Lung (tissue), 17 donors: ENCODE measurements at places on chromosomes 1 and 21. TPM values are rescaled to one million over a fixed set of nuclear protein-coding genes. Genes with fewer than 3 reads are reported as not detected.

The NPPB gene
- polyA plus RNA-seq = 0.45 TPM

The SLFNL1 gene
- 0.94 TPM for polyA plus RNA-seq

The FCRLA gene
- polyA plus RNA-seq = 0.14 TPM

The SLC2A5 gene
- 2.1 TPM for polyA plus RNA-seq

The HCN3 gene
- polyA plus RNA-seq = 1.0 TPM

The IL19 gene
- 0.10 TPM for polyA plus RNA-seq

The CNR2 gene
- polyA plus RNA-seq = 0.04 TPM

The NES gene
- polyA plus RNA-seq = 17.6 TPM

The PEX19 gene
- 13.1 TPM for polyA plus RNA-seq

The FCAMR gene
- 0.18 TPM for polyA plus RNA-seq

The CKS1B gene
- 26.9 TPM for polyA plus RNA-seq

The LCK gene
- polyA plus RNA-seq = 2.4 TPM

The KRTAP12-2 gene
- not detected for polyA plus RNA-seq

The FAAH gene
- 13.9 TPM for polyA plus RNA-seq

The C1orf115 gene
- polyA plus RNA-seq = 18.9 TPM

The LRRC71 gene
- 3.5 TPM for polyA plus RNA-seq

The IL22RA1 gene
- 0.30 TPM for polyA plus RNA-seq

The YIPF1 gene
- 19.9 TPM for polyA plus RNA-seq

The RPF1 gene
- polyA plus RNA-seq = 35.2 TPM

The PTCH2 gene
- 0.37 TPM for polyA plus RNA-seq

The SUSD4 gene
- polyA plus RNA-seq = 3.3 TPM

The RPE65 gene
- polyA plus RNA-seq = 0.01 TPM

The LHX8 gene
- polyA plus RNA-seq = not detected

The C1orf116 gene
- polyA plus RNA-seq = 59.9 TPM

The THAP3 gene
- polyA plus RNA-seq = 23.8 TPM

The GPN2 gene
- polyA plus RNA-seq = 17.6 TPM

The DCDC2B gene
- 4.3 TPM for polyA plus RNA-seq

The OR2M3 gene
- polyA plus RNA-seq = not detected

The PYHIN1 gene
- polyA plus RNA-seq = 0.43 TPM

The TCHHL1 gene
- polyA plus RNA-seq = not detected

The LORICRIN gene
- polyA plus RNA-seq = not detected

The GPATCH3 gene
- 11.5 TPM for polyA plus RNA-seq

The RAB7B gene
- 3.4 TPM for polyA plus RNA-seq

The BRINP2 gene
- polyA plus RNA-seq = 0.04 TPM

The ADAM30 gene
- not detected for polyA plus RNA-seq

The OR2L13 gene
- 0.03 TPM for polyA plus RNA-seq

The AADACL4 gene
- polyA plus RNA-seq = not detected

The CCDC185 gene
- polyA plus RNA-seq = not detected

The SMPDL3B gene
- 6.4 TPM for polyA plus RNA-seq

The OSBPL9 gene
- polyA plus RNA-seq = 36.8 TPM

The PCAT6 gene
- 0.84 TPM for polyA plus RNA-seq

The GPR37L1 gene
- polyA plus RNA-seq = 0.04 TPM

The GRIK3 gene
- polyA plus RNA-seq = 0.01 TPM

The CD244 gene
- 0.57 TPM for polyA plus RNA-seq

The TTC39A gene
- polyA plus RNA-seq = 32.6 TPM

The CYP2J2 gene
- polyA plus RNA-seq = 2.8 TPM

The LCE1E gene
- not detected for polyA plus RNA-seq

The ITLN2 gene
- polyA plus RNA-seq = 23.7 TPM

The TMEM81 gene
- polyA plus RNA-seq = 2.5 TPM

The METTL13 gene
- 10.4 TPM for polyA plus RNA-seq

The LRRC38 gene
- not detected for polyA plus RNA-seq

The TSPAN1 gene
- 174 TPM for polyA plus RNA-seq

The OPTC gene
- not detected for polyA plus RNA-seq

The GREM2 gene
- polyA plus RNA-seq = 0.47 TPM

The TPTE gene
- not detected for polyA plus RNA-seq

The FNBP1L gene
- 15.1 TPM for polyA plus RNA-seq

The IVL gene
- 0.22 TPM for polyA plus RNA-seq

The TMOD4 gene
- polyA plus RNA-seq = 0.18 TPM

The DIP2A gene
- polyA plus RNA-seq = 24.8 TPM

The FBXO2 gene
- 12.5 TPM for polyA plus RNA-seq
